ENCODE measurements at places on chromosomes 4 and X.

GRCh38 chr4:123037804-123038203 is 115.4 kb upstream of the NUDT6 start:
- no peak for DNase-seq

GRCh38 chrX:153667956-153668396 is 5.6 kb downstream of the PNCK start:
- peak; percentile 88 for DNase-seq

GRCh38 chrX:53440621-53441517 is 6.7 kb upstream of the HSD17B10 start:
- DNase-seq, result no peak

DNA sequence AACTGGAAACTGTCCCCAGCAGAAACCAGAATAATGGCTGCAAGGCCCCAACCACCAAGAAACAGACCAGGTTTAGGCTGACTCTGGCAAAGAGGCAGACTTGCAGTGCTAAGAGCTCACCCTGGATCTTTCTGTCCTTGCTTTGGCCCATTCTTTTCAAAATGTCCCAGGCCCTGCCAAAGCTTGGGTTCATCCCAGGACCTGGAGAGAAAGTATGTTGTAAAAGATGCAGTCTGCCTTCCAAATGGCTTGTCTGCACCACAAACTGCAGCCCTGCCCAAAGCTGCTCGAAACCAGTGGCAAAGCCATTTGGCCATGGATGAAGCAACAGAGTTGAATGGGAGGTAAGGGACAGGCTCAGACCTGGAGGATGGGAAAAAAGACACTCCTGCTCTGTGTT is 38.0 kb upstream of the LNX1 start:
- no peak for DNase-seq

GRCh38 chrX:110015032-110015431 is 12.1 kb downstream of the TMEM164 start:
- DNase-seq, result no peak

- DNase-seq, result no peak
These were observed 10.5 kb downstream of the SLC16A2 start for GRCh38 chrX:74431797-74432196.

GRCh38 chr4:77263247-77263646 is 106.2 kb downstream of the CCNG2 start:
- no peak for DNase-seq

DNA sequence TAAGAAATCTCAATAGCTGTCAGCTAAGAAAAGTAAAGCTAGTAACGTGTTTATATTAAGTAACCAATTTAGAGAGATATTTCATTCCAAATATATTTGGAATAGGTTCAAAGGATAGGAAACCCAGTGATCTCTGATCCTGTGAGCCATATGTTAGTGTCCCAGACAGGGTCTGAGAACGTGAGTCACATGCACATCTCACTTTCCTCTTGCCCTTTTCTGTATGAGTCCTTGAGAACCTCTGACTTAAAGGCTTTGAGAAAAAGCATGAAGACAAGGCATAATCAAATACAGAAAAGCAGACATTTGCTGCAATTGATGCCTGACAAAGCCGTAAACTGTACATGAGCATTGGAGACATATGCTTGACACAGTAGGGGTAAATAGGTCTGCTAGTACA is 655.1 kb upstream of the ADGRL3 start:
- DNase-seq, result no peak

Measured in stimulated activated effector memory CD8-positive, alpha-beta T cell treated with anti-CD3 and anti-CD28 coated beads, Interleukin-12 subunit alpha, Interleukin-12 subunit beta, amount 100 ng/mL, for 72 hours (primary cell).